ENCODE measurements at places on chromosomes 16 and 17.

DNA sequence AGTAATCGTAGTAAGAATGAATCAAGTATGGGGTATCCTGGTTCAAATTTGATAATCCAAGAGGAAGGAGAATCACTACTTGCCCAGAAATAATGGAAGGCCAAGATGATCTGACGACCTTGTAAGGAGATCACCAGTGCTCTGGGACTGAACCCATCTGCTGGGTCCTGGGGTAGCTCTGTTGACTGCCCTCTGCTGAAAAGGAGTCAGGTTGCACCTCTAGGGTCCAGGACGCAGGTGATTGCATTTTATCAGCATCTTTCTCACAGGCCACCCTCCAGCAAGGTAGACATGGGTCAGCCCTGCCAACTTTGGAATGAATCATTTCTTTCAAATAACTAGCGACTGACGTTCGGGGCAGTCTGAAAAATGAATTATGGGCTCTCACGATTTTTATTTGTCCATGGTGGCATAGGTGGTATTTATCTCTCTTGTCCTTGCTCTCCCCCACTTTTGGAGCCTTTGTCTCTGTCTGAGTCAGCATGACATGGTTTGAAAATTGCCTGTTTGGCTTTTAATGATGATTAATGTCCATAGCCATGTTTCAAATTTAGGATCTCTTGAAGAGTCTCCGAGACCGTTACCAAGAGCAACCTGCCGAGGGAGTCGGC is 163.7 kb downstream of the MSI2 start:
- no peak for DNase-seq

- no peak for DNase-seq
Measured at GRCh38 chr16:85372627-85373372, 240.3 kb upstream of the GSE1 start.

- DNase-seq = no peak
Measured at GRCh38 chr17:54727624-54728023, 173.0 kb upstream of the TOM1L1 start.

- no peak for DNase-seq
Measured at GRCh38 chr17:49590874-49591273, 15.2 kb downstream of the NXPH3 start.

DNA sequence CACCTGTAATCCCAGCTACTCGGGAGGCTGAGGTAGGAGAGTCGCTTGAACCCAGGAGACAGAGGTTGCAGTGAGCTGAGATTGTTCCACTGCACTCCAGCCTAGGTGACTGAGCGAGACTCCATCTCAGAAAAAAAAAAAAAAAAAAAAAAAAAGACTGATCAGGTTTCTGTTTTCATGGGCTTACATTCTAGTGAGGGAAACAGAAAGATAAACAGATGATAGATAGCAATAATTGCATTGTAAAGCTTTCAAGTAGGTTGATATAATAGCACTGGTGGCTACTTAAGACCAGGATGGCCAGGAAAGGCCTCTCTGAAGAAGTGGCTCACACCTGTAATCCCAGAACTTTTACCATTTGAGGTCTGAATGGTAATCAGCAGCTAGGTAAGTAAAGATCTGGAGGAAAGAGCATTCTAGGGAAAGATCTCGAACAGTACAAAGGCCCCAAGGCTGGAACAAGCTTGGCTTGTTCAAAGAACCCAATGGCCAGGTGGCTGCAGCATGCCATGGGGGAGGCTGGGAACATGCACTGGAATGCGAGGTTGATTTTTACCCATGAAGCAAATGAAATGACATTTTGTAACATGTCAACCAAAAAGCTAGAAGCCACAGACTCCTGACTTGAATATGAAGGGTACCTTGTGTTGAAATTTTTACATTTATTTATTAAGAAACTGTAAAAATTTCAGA is 108.3 kb upstream of the DHX40 start:
- no peak for DNase-seq

GRCh38 chr17:3893003-3893719 is at the start of gene CAMKK1:
Gene CAMKK1 (minus strand): TSS chr17:3893053. CDS start chr17:3885687, 7,366 bp downstream.
- peak; percentile 90 for DNase-seq

DNA sequence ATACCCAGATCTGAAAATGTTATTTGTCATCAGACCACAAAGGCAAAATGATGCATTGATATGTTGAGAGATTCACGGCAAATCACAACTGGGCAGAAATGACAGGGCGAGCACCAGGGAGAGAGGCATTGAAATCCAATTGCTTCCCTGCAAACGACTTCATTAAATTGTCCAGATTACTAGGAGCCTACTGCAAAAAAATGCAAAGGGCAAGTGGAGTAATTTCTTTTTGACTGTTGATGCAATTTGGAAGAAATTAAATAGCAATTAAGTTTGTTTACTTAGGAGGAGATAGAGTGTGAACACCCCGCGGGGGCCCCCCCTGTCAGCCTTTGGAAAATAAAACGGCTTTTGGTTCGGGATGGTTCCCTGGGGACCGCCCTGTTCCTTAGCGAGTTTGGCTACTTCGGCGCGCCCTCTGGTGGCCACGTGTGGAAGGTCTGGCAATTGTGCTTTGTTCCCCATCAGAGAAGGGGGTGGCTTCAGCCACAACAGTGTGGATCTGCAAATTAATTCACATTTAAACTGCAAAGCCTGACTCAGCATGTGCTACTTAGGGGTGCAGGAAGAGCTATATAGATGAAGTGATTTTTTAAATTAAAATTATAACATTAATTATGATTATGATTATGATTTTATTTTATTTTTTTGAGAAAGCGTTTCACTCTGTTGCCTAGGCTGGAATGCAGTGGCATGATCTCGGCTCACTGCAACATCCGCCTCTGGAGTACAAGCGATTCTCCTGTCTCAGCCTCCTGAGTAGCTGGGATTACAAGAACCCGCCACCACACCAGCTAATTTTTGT is 14.5 kb upstream of the TMC7 start:
- peak; percentile 73 for DNase-seq

DNA sequence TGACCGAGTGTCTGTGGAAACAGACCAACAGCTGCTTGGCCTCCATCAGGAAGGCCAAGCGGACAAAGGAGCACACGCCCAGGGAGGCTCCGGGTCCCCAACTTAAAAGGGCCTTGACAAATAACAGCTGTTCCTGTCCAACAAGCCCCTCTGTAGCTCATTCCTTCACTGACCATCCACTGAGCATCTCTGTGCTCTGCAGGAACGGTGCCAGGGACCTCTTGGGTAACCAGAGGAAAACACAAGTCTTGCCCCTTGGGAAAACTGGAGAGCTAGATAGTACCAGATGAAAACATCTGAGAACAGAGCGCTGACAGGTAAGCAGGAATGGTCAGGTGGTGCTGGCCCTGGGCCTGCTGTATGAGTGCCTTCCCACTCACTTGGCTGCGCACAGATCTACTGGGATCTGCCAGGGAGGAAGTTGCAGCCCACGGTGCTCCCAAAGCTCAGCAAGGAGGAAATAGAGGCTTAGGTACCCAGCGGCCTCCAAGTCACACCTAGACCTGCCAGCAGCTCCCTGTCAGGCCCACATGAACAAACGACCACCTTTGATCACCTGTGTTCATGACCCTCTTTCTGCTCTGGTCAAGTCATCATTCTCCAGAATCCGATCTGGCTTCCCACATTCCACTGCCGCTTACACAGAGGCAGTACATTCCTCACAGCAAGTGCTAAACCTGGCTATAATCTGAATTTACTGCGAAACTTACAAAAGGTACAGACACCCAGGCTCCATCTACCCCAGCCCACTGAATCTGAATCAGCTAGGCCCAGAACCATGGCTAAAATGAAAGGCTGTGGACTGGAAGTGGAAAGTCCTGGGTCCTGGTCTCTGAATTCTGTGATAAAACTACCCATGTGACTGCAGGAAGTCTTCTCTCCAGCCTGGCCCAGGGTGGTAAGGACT is 12.5 kb downstream of the DCAKD start:
- DNase-seq = no peak

- DNase-seq = no peak
Measured at GRCh38 chr17:9205520-9206409, 184.5 kb downstream of the NTN1 start.

DNA sequence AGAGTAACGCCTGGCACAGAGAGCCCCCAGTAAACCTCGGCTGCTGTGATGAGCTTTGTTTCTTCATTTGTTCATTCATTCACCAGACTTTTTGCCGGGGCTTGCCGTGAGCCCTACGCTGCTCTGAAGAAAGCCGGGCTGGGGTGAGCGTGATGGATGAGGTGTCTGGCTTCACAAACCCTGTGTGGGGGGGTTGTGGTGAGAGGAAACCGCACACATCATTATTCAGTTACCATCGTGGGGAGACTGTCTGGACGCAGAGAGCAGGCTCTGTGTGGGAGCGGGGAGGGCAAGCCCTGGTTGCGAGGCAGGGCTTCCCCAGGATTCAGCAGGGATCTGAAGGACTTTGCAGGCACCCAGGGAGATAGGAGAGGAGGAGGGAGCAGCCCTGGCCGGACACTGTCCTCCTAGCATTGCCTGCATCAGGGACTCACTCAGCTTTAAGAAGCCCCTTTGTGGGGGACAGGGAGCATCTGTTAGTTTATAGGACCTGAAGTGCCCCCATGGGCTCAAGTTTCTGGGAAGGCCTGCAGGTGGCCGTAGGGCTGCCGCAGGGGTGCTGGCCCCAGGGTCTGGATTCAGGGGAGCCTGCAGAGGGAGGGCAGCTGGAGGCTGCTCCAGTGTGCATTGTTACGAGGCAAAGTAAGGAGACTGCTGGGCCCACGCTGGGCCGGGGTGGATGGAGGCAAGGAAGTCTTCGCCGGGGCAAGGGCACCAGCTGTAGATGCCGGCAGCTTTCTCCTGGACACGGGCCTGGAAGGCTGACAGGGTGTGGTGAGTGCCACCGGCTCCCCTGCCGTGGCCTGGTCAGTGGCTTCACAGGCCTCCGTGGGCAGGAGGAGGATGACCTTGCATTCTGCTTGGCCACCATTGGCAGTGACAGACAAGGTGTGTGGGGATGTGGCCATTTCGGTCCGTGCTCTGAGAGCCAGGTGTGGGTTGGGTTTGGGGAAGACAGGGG is 334.5 kb downstream of the SEC14L1 start:
- DNase-seq = peak; percentile 72

GRCh38 chr16:85286951-85287814 is 174.9 kb upstream of the CIBAR2 start:
- DNase-seq = no peak

DNA sequence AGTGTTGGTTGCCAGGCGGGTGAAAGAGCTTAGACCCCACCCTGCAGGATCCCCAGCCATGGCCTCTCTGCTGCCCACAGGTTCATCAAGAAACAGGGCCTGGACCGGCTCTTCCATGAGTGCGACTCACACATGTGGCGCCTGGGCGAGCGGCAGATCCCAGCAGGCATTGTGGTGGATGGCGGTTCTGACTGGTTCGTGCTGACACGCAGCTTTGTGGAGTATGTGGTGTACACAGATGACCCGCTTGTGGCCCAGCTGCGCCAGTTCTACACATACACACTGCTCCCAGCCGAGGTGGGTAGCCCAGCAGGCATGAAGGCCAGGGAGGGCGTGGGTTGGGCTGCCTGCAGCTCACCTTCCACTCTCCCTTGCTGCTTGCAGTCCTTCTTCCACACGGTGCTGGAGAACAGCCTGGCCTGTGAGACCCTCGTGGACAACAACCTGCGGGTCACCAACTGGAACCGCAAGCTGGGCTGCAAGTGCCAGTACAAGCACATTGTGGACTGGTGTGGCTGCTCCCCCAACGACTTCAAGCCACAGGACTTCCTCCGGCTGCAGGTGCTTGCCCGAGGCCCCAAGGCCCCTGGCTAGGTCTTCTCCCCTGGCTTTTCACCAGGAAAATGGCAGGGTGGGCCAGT is 9.9 kb downstream of the XYLT2 start:
- DNase-seq = no peak

GRCh38 chr17:43018008-43018853 is 4.0 kb downstream of the VAT1 start:
- peak; percentile 55 for DNase-seq

DNA sequence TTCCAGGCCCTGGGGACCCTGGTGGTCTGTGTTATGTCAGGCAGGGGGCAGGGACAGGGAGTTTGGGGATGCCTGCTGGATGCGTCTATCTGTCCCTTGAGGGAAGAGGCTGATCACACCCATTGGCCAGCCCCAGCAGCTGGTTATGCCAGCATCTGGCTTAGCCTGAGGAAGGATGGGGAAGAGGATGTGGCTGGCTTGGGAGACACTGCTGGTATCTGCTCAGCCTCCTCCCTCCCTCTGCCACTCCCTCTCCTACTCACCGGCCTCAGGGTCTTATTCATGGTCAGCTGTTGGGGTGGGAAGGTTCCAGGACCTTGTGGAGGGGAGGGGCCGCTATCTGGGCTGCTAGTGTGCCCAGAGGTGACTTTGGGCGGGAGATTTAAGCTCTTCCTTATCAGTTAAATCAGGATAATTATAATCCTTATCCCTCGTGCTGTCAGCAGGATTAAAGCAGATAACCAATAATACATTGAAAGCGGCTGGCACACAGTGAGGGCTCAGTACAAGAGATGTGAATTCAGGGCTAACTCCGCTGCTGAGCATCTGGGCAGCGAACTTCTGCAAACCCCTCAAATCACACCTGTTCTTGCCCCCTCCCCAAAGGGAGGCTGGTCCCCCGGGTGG is 36.0 kb upstream of the MLKL start:
- no peak for DNase-seq

- peak; percentile 69 for DNase-seq
Measured at GRCh38 chr17:79993390-79994227, 42.1 kb downstream of the TBC1D16 start.

GRCh38 chr16:49488740-49489525 is 115.3 kb downstream of the C16orf78 start:
- DNase-seq = no peak
